Stimulated activated CD4-positive, alpha-beta T cell treated with anti-CD3 and anti-CD28 coated beads, Interleukin-4, amount 100 ng/mL, for 1 hour (primary cell): ENCODE measurements at places on chromosomes 12 and 14.

DNA sequence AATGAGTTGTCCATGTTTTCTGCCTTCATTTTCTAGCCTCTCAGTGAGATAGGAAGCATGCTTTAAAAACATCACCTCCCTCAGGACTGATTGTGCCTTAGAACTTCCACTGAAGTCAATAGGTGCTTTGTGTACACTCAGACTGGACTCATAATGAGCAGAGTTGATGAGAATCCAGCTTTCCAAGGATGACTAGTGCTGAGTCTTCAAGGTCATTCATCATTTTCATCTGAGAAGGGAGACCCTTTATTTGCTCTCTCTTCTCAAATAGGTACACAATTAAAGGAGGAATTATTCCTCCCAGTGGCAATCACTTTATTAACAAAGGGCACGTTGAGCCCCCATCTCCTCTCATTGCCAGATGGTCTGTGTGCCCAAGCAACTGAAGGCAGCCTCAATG lies 210.9 kb upstream of the PRKD1 start:
- no peak for DNase-seq

DNA sequence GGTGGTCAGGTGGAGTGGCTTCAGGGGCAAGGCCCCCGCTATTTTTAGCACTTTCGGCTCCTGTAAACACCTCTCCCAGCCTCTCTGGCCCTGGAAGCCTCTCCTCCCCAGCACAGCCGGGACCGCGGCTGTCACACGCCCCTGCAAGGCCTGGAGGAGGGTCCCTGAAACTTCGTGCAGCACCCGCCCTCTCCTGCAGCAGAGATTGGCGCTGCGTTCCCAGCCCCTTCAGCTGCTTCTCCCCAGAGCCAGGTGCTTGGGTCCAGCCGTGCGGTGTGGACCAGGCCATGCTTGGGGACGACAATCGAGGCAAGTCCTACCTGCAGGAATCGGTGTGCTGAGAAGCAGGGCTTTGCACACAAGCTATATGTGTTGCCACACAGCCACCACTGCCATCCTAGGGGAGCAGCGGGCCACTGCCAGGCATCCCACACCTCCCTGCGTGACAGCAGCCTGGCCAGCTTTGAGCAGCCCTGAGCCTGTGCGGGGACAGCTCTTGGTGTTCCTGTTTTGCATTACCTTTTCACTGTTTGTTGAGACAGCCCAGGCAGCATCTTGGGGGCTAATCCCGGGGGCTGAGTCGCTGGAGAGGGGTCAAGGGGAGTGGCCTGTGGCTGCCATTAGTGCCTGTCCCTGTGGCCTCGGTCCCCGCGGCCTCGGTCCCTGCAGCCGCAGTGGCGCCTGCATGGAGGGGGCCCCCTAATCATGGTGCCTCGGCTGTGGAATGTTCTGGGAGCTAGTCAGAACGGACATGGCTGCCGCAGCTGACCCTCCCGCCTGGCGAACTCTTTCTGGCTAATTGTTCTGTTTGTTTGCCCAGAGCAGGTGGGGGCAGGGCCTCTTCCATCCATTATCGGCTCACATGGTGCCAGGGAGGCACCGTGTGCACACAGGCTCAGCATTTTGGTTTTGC lies 27.6 kb upstream of the TRAF3 start:
- no peak for DNase-seq

GRCh38 chr12:76247026-76247646 lies 101.1 kb downstream of the BBS10 start:
- DNase-seq = no peak

GRCh38 chr12:52662093-52662917 lies 10.3 kb upstream of the KRT2 start:
- no peak for DNase-seq

GRCh38 chr14:35222872-35223466 lies 69.2 kb upstream of the PSMA6 start:
- DNase-seq = no peak

- no peak for DNase-seq
Measured at GRCh38 chr12:75081305-75081704, 128.3 kb downstream of the KCNC2 start.

GRCh38 chr14:70281939-70282338 lies 77.5 kb downstream of the COX16 start:
- DNase-seq = no peak

- DNase-seq = no peak
Measured at GRCh38 chr14:43894534-43894933, 612.5 kb downstream of the FSCB start.

- no peak for DNase-seq
Measured at GRCh38 chr14:42624980-42625761, 1018.5 kb downstream of the LRFN5 start.
